ENCODE measurements at places on chromosomes 2 and 18. TPM values are rescaled to one million over a fixed set of nuclear protein-coding genes. Genes with fewer than 3 reads are reported as not detected.
A peak's percentile ranks its signal among the peaks of the same experiment; 100 is the strongest.

- peaks cover 25% of the 10 kb centered on the region for H3K36me3 ChIP-seq
- H3K27me3 ChIP-seq = no peaks in the 10 kb centered on the region
Measured at GRCh38 chr2:69095305-69095704, 82.3 kb downstream of the ANTXR1 start.

DNA sequence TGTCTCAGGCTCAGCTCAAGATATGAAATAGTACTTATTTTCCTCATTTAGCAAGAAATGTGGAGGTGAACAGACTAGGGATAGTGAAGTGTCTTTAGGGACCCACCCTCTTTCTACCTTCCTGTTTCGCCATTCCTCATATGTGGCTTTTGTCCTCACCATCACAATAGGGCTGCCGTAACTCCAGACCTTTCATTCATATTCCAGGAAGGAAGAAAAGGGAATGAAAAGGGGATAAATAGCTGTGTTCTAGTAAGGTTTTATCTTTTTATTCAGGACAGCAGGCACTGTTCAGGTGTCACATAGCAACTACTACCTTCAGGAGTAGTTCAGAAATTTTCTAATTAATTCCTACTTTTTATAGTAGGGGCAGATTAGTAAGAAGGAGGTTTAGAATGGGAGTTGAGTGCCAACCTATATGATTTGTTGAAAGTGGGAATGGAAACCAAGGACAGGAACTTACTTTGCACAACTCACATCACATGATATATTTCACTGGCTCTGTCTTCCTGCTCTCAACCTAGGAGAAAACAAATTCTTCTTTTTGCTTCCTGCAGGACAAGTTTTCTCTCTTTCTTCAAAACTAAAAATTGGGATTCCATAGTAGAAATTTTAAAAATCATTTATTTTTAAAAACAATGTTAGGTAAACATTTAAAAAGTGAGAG lies 36.0 kb upstream of the HDAC4 start:
- H3K36me3 ChIP-seq = no peaks in the 10 kb centered on the region
- H3K27me3 ChIP-seq = peaks cover 26% of the 10 kb centered on the region
- no peak overlapping the region for H3K4me3 ChIP-seq
- H3K4me1 ChIP-seq = no peaks in the 10 kb centered on the region
- no peak overlapping the region for H3K27ac ChIP-seq

- H3K4me3 ChIP-seq = no peak overlapping the region
- H3K27ac ChIP-seq = no peak overlapping the region
- H3K4me1 ChIP-seq = no peaks in the 10 kb centered on the region
- H3K27me3 ChIP-seq = no peaks in the 10 kb centered on the region
- no peak for DNase-seq
Measured at GRCh38 chr2:198710562-198710961, 747.2 kb downstream of the SATB2 start.

GRCh38 chr2:201678401-201678800 lies 20.0 kb downstream of the MPP4 start:
- no peaks in the 10 kb centered on the region for H3K27me3 ChIP-seq
- H3K36me3 ChIP-seq = no peaks in the 10 kb centered on the region
- no peaks in the 10 kb centered on the region for H3K4me1 ChIP-seq
- peak; percentile 6 for DNase-seq
- H3K27ac ChIP-seq = no peak overlapping the region

DNA sequence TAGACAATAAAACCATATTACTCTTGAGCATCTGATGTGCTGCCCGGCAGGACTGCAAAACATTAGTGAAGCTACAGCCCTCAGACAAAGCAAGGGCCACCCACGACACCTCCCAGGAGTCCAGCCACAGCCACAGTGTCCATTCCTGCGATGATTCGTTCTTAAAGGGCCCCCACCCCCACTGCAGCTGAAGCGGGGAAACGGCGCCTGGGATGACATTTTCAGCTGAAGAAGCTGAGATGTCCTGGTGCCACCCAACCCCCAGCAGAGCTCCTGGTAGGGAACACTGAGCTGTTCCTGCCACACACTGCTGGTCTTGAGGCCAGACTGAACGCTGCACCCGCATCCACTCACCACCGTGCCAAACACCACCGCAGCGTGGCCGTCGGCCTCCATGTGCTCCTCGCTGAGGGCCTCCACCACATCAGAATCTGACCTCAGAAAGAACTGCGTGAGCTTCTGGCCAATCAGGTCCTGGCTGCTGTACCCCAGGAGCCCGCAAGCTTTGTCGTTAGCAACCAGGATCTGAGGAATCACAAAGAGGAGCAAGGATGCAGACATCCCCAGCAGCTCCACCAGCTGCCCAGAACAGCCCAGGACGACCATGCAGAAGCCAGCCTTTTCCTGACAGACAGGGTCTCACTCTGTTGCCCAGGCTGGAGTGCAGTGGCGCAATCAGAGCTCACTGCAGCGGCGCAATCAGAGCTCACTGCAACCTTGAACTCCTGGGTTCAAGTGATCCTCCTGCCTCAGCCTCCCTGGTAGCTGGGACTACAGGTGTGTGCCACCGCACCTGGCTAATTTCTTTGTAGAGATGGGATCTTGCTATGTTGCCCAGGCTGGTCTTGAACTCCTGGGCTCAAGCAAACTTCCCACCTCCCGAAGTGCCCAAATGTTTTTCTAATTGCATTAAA lies 9.5 kb downstream of the PASK start:
- no peak overlapping the region for H3K4me3 ChIP-seq
- no peaks in the 10 kb centered on the region for H3K4me1 ChIP-seq
- no peaks in the 10 kb centered on the region for H3K36me3 ChIP-seq

DNA sequence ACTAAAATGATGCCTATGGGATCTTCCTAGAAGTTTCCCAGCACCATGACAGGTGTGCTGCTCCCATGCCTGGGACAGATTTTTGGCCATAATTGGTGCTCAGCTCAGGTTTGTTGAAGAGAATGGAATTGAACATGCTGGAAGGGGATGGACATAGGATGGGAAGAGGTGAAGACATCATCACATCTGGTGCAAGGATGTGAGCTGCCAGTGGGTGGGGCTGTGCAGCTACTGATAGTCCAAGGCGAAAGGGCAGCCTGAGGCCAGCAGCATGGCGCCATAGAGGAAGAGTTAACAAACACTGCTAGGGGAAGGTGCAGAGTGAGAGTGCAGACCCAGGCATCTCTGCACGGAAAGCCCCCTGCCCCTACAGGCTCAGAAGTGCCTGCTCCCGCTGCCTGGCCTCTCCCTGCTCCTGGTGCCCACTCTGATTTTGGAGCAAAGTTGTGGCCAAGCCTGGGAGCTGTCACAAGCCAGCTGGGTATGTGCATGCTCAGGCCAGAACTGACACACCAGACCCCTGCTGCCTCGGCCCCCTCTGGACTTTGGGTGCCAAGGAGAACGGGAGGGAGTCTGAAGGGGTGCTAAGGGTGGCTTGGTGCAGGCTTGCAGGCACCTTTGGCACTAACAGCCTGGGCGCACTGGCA lies 178.6 kb downstream of the ZBTB7C start:
- H3K36me3 ChIP-seq = no peaks in the 10 kb centered on the region
- no peaks in the 10 kb centered on the region for H3K4me1 ChIP-seq
- H3K4me3 ChIP-seq = no peak overlapping the region
- DNase-seq = peak; percentile 73

- no peaks in the 10 kb centered on the region for H3K4me1 ChIP-seq
- no peak overlapping the region for H3K4me3 ChIP-seq
- H3K27ac ChIP-seq = no peak overlapping the region
Measured at GRCh38 chr2:11416186-11416585, 49.8 kb downstream of the E2F6 start.

GRCh38 chr2:67669766-67670165 lies 272.6 kb downstream of the ETAA1 start:
- no peak overlapping the region for H3K4me3 ChIP-seq
- H3K36me3 ChIP-seq = no peaks in the 10 kb centered on the region
- H3K4me1 ChIP-seq = no peaks in the 10 kb centered on the region
- no peak for DNase-seq
- no peaks in the 10 kb centered on the region for H3K27me3 ChIP-seq

GRCh38 chr2:126978333-126978732 lies 79.6 kb downstream of the TEX51 start:
- H3K4me3 ChIP-seq = no peak overlapping the region
- H3K27me3 ChIP-seq = peaks cover 11% of the 10 kb centered on the region
- no peak for DNase-seq
- H3K27ac ChIP-seq = no peak overlapping the region
- H3K4me1 ChIP-seq = no peaks in the 10 kb centered on the region
- H3K36me3 ChIP-seq = no peaks in the 10 kb centered on the region

- H3K27ac ChIP-seq = no peak overlapping the region
- H3K27me3 ChIP-seq = no peaks in the 10 kb centered on the region
- H3K4me1 ChIP-seq = no peaks in the 10 kb centered on the region
- DNase-seq = no peak
- H3K4me3 ChIP-seq = no peak overlapping the region
Measured at GRCh38 chr2:50711714-50712113, 320.2 kb downstream of the NRXN1 start.

GRCh38 chr18:13580351-13580750 lies 146.0 kb downstream of the FAM210A start:
- peaks cover 5% of the 10 kb centered on the region for H3K4me1 ChIP-seq
- no peaks in the 10 kb centered on the region for H3K36me3 ChIP-seq

GRCh38 chr18:51077217-51077616 lies 47.2 kb downstream of the SMAD4 start:
- no peaks in the 10 kb centered on the region for H3K27me3 ChIP-seq
- H3K4me3 ChIP-seq = no peak overlapping the region
- H3K4me1 ChIP-seq = peaks cover 15% of the 10 kb centered on the region
- H3K27ac ChIP-seq = peak overlapping the region; percentile 66
- DNase-seq = peak; percentile 80

DNA sequence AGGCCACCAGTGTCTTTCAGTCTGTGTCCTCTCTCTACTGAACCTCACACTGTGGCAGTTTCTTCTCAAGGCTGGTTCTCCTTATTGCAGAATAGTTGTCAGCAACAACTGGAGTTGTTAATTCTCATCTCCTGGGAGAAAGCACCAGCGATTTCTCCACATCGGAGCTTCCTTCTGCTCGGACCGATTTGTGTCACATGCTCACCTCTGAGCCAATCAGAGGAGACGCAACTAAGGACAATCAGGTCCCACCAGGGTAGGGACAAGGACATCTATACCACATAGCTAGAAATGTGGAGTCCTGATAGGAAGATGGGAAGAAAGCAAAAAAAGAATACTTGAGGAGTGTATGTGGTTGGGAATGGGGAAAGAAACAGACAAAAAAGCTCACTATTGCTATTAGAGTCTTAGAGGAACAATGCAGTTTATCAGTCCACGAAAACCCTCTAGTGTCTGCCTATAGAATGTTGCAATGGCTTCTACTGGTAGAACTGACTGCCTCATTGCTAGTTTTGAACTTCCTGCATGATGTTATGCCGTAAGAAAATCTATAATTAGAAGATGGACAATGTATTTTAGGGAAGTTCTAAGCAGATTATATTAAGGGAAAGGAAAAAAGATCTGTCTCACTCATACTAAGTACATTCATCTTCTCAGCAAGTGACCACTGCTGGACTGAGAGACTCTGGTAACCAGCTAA lies 169.7 kb downstream of the CDCA7 start:
- no peak for DNase-seq
- peaks cover 25% of the 10 kb centered on the region for H3K27me3 ChIP-seq
- no peaks in the 10 kb centered on the region for H3K36me3 ChIP-seq
- no peak overlapping the region for H3K27ac ChIP-seq

DNA sequence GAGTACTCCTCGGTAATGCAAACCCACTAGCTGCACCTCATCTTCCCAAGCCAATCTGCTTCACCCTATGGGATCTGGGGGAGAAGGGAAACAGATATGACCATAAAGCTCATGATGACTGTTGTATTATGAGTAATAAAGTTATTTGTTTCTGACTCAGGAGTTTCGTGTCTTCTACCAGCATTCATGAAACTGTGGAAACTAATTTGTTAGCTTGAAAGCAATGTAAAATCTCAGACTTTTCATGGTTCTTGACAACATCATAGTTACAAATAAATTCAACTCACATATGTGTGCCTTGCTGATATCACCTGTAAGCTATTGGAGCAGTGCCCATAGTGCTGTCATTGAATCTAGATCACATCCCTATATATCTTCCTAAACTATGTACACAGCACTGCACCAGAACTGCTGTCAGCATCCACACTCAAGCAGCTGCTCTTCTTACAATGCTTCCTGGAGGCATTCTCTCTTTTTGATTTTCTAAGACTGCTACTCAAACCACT lies 135.6 kb upstream of the KYNU start:
- no peaks in the 10 kb centered on the region for H3K36me3 ChIP-seq
- H3K27me3 ChIP-seq = no peaks in the 10 kb centered on the region
- DNase-seq = peak; percentile 7
- no peaks in the 10 kb centered on the region for H3K4me1 ChIP-seq
- no peak overlapping the region for H3K4me3 ChIP-seq
- H3K27ac ChIP-seq = no peak overlapping the region

DNA sequence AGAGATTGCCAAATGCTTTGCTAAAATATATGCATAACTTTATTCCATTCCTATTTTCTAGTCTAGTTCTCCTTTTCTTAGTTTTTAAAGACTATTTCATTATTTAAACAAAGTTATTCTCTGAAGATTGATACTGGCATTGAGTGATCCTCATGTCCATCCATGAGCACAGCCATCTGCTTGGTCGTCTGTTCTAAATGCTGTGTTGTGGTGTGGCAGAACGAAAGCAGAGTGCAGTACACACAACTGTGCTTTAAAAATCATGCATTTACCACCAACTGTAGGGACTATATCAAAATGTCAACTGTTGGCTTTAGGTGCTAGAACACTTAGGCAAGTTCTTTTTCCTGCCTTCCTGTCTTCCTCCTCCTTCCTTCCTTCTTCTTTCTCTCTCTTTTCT lies 226.6 kb downstream of the ACKR3 start:
- no peaks in the 10 kb centered on the region for H3K36me3 ChIP-seq
- H3K4me1 ChIP-seq = no peaks in the 10 kb centered on the region
- DNase-seq = no peak

Gene CIDEA
- not detected for total RNA-seq

Gene SATB2
- 9.9 TPM for total RNA-seq
